ENCODE measurements at places on chromosomes 5 and 9.

DNA sequence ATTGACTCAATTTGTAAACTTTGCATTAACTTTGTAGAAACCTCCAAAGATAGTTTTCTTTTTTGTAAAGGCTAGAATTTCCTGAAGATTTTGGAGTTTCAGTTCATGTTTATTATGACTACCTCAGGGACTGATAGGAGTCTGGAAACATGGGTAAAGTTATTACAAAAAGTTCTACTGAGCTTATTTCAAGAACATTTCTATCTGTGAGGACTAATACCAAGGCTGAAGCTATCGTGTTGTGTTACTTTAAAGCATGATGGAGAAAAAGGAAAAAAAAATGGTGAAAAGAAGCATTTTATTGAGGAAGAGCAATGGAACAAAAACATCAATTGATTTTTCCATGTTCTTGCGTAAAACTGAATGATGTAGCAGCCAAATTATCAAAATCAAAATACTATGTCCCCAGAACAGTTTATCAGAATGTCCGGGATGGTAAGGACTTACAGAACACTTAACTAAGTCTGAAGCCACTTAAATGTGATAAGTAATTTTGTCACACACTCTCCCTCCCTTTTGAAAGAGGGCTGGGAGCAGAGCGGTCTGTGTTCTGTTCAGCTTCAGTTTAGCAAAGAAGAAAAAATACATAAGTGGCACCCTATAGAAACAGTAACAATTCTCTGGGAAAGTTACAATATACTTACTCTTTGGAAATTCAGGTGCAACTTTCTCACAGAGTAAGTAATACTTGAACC, 25.1 kb upstream of the VCAN start:
- DNase-seq, result no peak

DNA sequence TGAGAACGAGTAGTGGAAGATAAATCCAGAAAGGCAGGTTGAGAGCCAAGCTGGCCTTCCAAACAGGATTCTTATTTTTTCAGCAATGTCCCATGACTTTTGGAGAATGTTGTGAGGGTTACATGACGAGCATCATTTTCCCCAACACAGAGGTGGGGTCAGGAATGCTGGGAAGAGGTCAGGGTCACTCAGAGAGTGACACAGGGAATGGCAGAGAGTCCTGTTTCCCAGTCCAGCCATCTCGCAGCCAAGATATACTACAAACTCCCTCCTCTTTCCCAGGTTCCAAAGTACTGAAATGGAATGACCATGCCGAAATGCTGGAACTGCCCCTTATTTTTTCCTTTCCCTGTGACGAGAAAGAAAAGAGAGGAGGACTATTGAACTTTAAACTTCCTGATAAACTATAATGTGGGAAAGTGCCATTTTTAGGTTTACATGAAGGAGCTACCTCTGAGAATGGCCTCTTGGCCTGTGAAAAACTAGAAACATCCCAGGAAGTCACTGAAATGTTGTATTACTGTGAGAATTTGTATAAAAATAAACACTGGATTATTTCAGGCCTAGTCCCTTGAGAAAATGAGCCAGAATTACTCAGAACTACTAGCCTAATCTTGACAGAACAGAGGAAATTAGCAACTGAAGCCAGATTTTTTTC, 420.4 kb downstream of the CETN3 start:
- no peak for DNase-seq

DNA sequence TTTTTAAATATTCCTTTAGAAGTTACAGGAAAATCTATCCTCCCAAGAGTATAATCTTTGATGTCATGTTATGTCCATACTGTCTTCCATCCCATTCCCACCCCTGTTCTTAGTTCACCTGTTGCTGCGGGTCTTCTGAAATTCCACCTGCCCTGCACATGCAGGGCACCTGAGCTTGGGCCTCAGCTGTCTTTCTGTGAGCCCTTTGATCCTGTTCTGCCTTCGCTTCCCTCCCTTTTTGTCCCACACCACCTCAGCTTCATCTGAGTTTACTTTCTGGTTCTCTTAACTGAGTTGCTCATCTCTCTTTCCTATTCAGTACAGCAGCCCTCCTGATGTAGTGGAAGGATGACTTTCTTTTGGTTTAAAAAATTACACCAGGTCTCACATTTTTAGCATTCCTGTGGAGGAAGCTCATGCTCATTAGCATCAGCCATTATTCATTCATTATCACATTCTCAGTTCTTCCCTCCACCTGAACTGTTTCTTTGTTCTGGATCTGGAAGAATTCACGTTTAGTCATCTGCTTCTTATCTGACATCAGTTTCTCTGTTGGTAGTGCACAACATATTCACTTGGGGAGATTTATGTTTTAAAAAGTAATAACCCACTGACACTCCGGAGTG, 211.0 kb downstream of the ADCY2 start:
- no peak for DNase-seq

GRCh38 chr5:10556893-10557746, 6.8 kb upstream of the ANKRD33B start:
- no peak for DNase-seq

GRCh38 chr9:34271265-34272006, 57.6 kb downstream of the KIF24 start:
- no peak for DNase-seq

DNA sequence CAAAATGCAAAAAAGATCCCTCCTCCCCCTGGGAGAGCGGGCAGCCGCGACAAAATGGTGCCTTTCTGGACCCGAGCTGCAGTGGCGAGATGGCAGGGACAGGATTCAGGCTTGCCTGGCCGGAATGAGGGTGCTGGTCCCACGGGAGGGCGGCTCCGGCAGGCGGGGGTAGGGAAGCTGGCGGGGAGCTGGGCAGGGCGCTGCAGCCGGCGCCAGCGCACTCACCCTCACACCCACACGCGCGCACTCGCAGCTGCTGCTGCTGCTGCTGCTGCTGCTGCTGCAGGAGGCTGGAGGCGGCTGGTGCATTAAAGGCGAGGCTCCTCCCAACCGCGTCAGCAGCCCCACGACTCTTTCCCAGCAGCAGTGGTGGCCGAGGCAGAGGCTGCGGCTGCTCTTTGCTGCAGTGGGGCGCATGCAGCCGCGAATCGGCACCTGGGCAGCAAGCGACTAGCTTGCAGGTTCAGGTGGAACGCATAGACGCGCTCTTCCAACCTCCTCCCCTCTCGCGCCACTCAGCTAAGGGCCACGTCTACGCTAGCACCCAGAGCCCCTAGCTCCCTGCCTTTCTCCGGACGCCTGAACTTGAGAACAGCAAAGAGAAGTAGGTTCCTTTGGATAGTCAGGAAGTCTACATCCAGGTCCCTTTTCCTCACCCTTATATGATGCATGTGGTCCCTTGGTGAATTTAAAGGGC, at the start of gene PPP2R2B:
Gene PPP2R2B, minus strand, starts transcription at position 282 of the 697 bp plus-strand sequence.
- no peak for DNase-seq

DNA sequence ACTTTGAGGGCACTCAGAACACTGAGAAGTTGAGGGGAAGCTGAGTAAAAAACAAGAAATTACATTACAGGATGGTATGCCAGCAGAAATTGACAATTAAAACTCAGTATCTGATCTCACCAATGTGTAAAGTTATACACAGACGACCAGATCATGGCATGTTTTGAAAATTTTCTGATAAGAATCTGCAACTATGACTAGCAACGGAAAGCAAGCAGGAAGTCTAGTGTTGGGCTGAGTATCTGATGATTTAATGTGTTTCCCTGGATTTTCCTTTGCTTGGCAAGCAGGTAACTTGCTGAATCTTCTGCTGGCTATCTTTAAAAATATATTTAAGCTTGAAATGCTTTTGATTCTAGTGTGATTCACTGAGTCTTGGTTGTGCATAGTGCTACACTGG, 5.2 kb upstream of the GCNT4 start:
- DNase-seq, result no peak

DNA sequence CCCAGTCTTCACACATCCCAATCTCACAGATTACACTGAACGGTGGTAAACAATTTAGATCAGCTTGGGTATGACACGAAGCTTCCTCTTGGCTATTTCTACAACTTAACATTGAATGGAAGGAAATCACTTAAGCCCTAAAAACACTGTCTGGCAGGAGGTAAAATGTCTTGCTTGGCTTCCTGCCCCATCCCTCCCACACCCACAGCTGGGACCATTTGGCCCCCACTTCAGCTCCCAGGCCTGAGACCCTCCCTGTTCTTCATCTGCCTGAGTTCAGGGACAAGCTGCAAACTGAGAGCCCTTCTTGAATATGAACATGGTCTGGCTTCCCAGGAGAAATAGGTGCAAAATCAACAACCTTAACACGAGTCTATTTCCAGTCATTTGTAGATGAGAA, 3.4 kb upstream of the COL15A1 start:
- no peak for DNase-seq

GRCh38 chr5:72760259-72760658, 56.2 kb upstream of the TNPO1 start:
- no peak for DNase-seq

DNA sequence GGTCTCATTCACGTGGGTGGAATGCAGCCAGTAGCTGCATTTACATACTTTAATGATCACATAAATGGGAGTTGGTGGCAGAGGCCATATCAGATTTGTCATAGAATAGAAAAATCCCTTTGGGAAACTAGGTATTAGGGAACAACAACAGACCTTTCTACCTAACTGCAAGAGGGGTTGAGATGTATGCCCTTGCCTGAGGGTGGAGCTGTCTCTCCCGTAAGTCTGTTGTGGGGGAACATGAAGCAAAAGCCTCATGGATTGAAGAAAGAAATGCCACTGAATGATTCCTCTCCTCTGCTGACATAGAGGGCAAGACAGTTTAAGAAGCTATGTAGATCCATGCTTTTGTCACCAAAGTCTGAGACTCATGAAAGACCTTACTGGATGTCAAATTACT, 461.3 kb downstream of the SPOCK1 start:
- no peak for DNase-seq

GRCh38 chr5:172769616-172770373, 1.2 kb downstream of the DUSP1 start:
- DNase-seq, result no peak

GRCh38 chr9:97855899-97856298, 2.9 kb downstream of the FOXE1 start:
- no peak for DNase-seq

DNA sequence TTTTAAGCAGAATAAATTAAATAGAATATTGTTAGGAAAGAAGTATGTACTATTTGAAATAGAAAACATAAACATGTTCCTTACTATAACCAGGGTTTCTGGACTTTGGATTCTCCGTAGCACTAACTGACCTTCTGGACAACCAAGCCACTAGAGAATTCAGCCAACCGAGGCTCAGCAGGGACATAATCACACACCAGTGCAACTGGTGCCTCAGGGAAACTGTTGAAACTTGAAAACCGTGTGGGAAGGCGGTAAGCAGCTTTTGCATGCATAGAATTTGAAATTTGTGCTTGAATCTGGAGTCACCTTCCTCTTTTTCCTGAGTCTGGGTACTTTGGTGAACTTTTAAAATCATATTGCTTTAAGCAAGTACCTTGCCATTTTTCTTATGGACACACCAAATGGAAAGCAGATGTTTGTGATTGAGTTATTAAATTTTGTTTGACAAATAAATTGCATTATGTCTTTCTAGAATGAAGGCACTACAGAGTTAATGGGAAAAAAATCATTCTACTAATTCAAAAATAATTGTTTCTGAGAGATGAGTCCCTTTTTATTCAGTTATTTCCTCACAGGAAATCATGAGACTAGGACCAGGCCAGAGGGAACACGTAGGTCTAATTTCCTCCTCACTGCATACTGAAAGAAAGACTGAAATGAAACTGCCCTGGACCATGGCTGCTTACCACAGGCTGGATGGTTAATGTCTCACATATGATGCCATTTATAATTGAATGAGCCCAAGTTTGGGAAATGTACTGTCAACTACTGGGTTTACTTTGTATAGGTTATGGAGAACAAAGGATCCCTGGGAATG, 20.6 kb upstream of the SCAMP1 start:
- no peak for DNase-seq

- no peak for DNase-seq
Observed at GRCh38 chr5:128199104-128199503, 115.5 kb downstream of the SLC12A2 start.

DNA sequence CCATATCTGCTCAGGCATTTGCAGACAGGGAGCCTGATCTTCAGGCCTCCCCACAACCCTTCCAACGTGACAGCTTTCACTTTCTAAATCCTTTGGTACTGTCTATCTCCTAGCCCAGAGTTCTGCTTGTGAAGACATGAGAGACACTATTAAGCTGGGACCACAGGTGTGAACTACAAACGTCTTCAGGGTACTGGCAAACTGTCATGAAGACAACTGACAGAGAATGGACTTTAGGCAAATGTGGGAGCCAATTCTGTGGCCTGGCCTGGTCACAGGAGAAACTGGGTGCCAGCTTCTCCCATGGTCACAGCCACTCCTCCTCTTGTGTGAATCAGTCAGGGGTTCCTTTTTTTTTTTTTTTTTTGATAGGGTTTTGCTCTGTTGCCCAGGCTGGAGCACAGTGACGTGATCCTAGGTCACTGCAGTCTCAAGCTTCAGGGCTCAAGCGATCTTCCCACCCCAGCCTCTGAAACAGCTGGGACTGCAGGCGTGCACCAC, 10.4 kb downstream of the TRIM14 start:
- no peak for DNase-seq

GRCh38 chr9:16236311-16236710, 634.2 kb downstream of the BNC2 start:
- DNase-seq, result no peak

DNA sequence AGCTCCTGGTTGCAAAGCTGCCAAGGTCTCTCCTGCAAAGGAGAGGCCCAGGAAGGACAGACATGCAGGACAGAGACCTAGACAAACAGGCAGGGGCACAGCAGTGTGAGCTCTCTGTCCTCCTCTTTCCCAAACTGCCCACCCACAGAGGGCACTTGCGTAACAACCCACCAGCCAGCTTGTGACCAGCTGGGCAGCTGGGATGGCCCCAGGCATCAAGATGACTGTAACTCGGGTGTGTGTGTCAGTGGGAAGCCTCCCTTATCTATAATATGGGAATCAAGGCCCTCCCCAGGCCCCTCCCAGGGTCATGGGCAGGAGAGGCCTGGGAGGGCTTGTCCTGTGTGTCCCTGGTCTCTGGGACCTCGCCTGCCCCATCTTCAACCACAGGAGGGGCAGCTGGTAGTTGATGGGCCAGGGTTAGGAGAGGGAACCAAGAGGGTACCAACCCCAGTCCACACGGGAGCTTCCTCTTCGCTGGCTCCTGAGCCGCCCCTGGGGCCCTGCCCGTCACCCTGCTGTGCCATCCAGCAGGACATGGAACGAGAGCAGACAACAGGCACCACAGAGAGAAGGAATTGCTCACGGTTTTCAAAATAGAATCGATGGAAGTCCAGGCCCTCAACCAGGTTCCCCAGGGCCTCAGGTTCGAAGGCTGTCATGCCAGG, 37.9 kb downstream of the SLC6A7 start:
- no peak for DNase-seq

All from SIG-M5 (cell line).